Lung microvascular endothelial cell (primary cell): ENCODE measurements at places on chromosomes 1 and 21. TPM values are rescaled to one million over a fixed set of nuclear protein-coding genes. Genes with fewer than 3 reads are reported as not detected.

The TEDDM1 gene
- total RNA-seq = not detected in 2 replicates

DNA sequence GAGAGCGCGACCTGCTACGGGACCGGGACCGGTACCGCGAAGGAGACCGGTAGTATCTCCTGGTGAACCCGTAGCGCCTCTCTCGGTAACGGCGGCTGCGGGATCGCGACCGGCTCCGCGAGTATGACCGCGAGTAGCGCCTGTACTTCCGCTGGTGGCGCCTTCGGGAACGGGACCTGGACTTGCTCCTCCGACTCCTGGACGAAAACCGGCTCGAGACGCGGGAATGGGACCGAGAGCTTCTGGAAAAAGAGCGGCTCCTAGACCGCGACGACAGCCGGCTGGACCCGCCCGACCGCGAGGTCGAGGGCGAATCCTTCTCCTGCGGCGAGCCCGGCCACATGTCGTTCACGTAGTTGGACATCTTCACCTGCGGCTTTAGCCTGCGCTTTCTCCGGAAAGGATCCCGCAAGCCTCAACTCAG, 642 bp downstream of the RSRP1 start:
- DNase-seq = peak; percentile 24

The CD164L2 gene
- total RNA-seq = not detected in 2 replicates

The REN gene
- total RNA-seq = not detected in 2 replicates

GRCh38 chr1:112557385-112557784, 48.6 kb downstream of the WNT2B start:
- peak; percentile 26 for DNase-seq

- DNase-seq = no peak
Measured at GRCh38 chr1:7592120-7592798, 178.8 kb upstream of the VAMP3 start.

DNA sequence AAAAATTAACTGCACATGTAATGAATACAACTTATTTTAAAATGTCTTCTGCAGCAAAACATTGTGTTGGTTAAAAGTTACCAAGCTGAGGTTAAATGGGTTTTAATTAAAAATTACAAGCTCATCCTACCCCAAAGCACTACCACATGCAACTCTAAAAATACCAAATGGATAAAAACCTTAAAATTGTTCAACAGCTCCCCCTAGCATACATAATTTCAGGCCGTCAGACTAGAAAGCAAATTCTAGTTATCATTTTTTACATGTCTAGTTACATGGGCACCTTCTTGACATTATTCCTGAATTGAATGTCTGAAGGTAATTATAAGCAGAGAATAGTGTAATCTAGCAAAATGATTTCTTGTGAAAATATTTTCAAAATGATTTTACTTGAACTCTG, 176.5 kb downstream of the C1orf21 start:
- peak; percentile 51 for DNase-seq

- no peak for DNase-seq
Measured at GRCh38 chr1:211036381-211037060, 97.4 kb downstream of the KCNH1 start.

The CHML gene
- 8.9 and 9.9 TPM in 2 replicates for total RNA-seq

The NAV1 gene
- 1.6 and 5.9 TPM in 2 replicates for total RNA-seq
